NCI-H1930 (cell line): ENCODE measurements at places on chromosomes 2 and 18.

DNA sequence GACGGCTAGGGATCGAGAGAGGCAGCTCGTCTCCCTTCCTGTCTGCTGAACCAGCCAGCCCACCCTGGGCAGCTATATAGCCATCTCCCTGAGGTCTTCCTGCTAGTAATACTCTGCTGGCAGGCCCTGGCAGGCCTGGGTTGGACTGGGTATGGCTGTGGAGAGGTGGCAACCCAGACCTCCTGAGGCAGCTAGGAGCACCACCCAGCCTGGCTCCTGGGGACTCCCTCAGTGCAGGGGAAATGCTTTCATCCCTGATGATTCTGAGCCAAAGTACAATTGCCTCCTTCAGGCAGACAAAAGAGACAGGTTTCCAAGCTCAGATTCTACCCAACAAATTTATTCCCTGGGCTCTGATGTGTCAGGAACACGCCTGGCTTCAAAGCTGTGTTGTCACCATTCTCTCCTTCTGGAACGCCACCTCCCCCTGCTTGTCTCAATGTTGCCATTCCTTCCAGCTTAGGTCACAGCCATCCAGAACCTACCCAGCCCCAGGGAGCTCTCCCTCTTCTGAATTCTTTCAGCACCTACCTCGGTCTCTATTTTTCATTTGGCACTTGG is 4.7 kb upstream of the DNAJB2 start:
- no peak for DNase-seq

GRCh38 chr2:150081775-150082481 is 405.5 kb downstream of the RND3 start:
- DNase-seq = no peak

- DNase-seq = no peak
Measured at GRCh38 chr2:209526561-209526960, 102.7 kb downstream of the MAP2 start.

- no peak for DNase-seq
Measured at GRCh38 chr2:100066856-100067255, 75.5 kb downstream of the AFF3 start.

DNA sequence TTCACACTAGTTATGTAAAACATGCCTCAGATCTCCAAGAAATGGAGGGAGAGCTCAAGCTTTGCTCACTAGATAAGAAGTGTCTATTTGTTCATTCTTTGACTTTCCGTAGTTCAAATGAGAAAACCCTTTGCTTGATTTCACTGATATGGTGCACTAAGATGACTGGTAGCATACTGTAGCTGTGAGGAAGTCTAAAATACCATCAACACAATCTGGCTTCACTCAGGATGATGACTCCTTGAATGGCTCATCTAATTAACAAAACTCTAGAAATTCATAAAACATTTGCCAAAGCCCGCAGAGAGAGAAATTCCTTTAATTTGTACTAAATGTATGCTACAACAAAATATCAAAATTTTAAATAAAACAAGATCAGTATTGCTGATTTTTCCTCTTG is 152.8 kb upstream of the STK17B start:
- DNase-seq = no peak

- DNase-seq = no peak
Measured at GRCh38 chr2:98701230-98701629, 29.7 kb downstream of the MGAT4A start.
